ENCODE measurements at places on chromosomes 12 and 14. TPM values are rescaled to one million over a fixed set of nuclear protein-coding genes. Genes with fewer than 3 reads are reported as not detected.
A peak's percentile ranks its signal among the peaks of the same experiment; 100 is the strongest.

- H3K27me3 ChIP-seq, result no peaks in the 10 kb centered on the region
- peaks cover 3% of the 10 kb centered on the region for H3K36me3 ChIP-seq
- no peak overlapping the region for H3K4me3 ChIP-seq
- H3K4me1 ChIP-seq, result peaks cover 21% of the 10 kb centered on the region
- DNase-seq, result no peak
- H3K27ac ChIP-seq, result peak overlapping the region; percentile 66
Measured at GRCh38 chr12:124847113-124848074, 16.3 kb downstream of the SCARB1 start.

- H3K36me3 ChIP-seq, result no peaks in the 10 kb centered on the region
- DNase-seq, result no peak
- peaks cover 28% of the 10 kb centered on the region for H3K4me1 ChIP-seq
- H3K27me3 ChIP-seq, result peaks cover 4% of the 10 kb centered on the region
Measured at GRCh38 chr14:34098045-34098984, 147.4 kb upstream of the EGLN3 start.

- no peak for DNase-seq
- no peaks in the 10 kb centered on the region for H3K36me3 ChIP-seq
- no peaks in the 10 kb centered on the region for H3K27me3 ChIP-seq
- no peak overlapping the region for H3K4me3 ChIP-seq
Measured at GRCh38 chr12:68636268-68636667, 25.6 kb downstream of the RAP1B start.

- DNase-seq, result no peak
- H3K27me3 ChIP-seq, result no peaks in the 10 kb centered on the region
- peak overlapping the region; percentile 43 for H3K27ac ChIP-seq
- peak overlapping the region; percentile 91 for H3K4me3 ChIP-seq
Measured at GRCh38 chr14:69153873-69154270, 953 bp upstream of the DCAF5 start.

DNA sequence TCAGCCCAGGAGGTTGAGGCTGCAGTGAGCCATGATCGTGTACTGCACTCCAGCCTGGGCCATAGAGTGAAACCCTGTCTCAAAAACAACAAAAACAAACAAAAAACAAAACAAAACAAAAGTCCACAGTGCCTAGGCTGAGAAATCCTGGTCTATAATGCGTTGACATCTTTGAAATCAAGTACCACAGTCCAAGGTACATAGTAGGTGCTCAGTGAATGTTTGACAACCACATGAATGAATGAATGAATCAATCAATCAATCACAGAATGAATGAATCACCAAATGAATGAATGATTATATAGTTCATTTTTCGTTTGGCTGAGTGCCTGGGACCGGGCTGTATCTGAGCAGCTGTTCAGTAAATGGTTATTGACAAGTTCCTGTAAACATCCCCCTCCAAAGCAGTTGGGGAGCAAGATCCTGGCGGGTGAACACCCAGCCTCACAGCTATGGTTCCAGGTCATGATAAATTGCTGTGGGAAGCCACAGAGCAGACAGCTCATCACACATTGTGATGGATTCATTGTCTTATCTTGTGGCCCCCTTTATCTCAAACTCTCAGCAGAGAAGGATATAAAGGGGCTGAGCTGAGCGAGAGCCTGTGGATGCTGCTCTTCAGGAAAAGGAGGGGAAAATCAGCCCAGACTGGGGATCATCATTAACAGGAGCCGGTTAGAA, 30.4 kb upstream of the IFT81 start:
- H3K27ac ChIP-seq, result no peak overlapping the region
- H3K4me1 ChIP-seq, result no peaks in the 10 kb centered on the region
- H3K27me3 ChIP-seq, result peaks cover 34% of the 10 kb centered on the region
- no peaks in the 10 kb centered on the region for H3K36me3 ChIP-seq
- DNase-seq, result no peak
- H3K4me3 ChIP-seq, result no peak overlapping the region

DNA sequence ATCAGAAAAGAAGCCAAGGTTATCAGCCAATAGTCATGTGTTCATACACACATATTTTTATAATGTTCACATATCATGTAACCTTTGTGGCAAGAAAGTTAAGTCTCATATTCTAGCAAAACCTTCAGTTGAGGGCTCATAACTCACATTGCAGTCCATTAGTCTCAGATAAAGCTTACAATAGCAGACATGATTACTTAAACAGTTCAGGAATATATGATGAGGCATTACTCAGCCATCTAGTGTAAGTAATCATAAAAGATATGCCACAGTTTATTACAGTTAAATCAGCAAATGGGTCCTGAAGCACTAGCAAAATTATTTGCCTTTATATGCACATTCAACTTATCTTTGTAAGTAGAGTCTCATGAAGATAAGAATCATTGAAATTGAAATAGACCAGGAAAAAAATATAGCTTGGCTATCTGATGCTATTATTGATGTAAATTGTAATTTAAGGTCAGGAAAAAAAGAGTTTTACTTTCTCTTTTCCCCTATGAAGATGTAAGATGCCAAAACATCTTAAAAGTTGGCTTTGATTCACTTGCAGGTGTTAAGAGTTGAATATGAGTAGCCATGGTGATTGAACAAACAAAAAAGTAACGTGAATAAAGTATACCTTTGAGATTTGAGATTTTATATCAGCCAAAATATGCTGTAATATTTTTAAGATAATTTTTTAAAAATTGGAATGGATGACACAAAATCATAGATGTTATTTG, 537.0 kb downstream of the SLC6A15 start:
- DNase-seq, result no peak
- H3K4me1 ChIP-seq, result peaks cover 5% of the 10 kb centered on the region
- H3K4me3 ChIP-seq, result no peak overlapping the region
- no peaks in the 10 kb centered on the region for H3K36me3 ChIP-seq
- peaks cover under 1% of the 10 kb centered on the region for H3K27me3 ChIP-seq

GRCh38 chr14:55869397-55870049, 248.7 kb upstream of the PELI2 start:
- no peaks in the 10 kb centered on the region for H3K4me1 ChIP-seq
- DNase-seq, result no peak
- H3K4me3 ChIP-seq, result no peak overlapping the region
- H3K36me3 ChIP-seq, result no peaks in the 10 kb centered on the region
- no peak overlapping the region for H3K27ac ChIP-seq

DNA sequence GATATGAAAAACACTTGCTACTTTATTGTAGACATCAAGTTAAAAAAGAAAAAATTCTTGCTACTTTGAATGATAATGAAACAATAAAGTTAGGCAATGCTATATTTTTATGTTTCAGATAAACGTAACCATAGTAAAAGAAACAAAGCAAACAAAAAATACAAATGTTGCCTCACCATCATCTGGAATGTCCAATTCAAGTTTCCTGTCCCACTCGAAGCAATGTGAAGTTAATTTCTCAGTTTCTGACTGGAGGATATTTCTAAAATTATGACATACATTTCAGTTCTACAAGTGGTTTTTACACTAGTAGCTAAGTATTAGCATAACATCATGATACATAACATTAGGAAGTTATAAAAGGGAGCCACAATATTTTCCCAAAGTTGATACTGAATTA, 20.9 kb downstream of the DLGAP5 start:
- peaks cover 17% of the 10 kb centered on the region for H3K36me3 ChIP-seq
- H3K27me3 ChIP-seq, result no peaks in the 10 kb centered on the region
- DNase-seq, result no peak

DNA sequence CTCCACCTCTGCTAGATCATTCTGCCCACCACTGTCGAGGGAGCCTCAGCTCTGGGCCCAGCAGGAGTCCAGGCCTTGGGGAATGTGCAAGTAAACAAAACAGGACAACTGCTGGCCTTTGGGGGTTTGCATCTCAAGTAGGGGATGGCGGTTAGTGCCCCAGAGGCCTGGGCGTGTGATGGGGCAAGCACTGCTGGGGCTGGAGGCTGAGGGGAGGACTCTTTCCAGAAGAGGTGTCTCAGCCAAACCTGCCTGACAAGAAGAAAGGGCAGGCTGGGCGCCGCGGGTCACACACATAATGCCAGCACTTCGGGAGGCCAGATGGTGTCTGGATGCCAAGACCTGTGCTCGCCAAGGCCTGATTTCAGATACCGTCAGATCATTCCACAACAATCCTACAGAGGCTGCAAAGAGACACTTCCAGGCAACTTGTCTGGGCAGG, 8.6 kb upstream of the ALDH2 start:
- H3K4me1 ChIP-seq, result peaks cover 11% of the 10 kb centered on the region
- no peaks in the 10 kb centered on the region for H3K27me3 ChIP-seq
- no peak overlapping the region for H3K4me3 ChIP-seq
- no peak for DNase-seq
- H3K36me3 ChIP-seq, result peaks cover 3% of the 10 kb centered on the region

- H3K27me3 ChIP-seq, result no peaks in the 10 kb centered on the region
- H3K4me1 ChIP-seq, result peaks cover 19% of the 10 kb centered on the region
- H3K27ac ChIP-seq, result no peak overlapping the region
Measured at GRCh38 chr14:67697006-67697405, 1.4 kb upstream of the RDH11 start.

DNA sequence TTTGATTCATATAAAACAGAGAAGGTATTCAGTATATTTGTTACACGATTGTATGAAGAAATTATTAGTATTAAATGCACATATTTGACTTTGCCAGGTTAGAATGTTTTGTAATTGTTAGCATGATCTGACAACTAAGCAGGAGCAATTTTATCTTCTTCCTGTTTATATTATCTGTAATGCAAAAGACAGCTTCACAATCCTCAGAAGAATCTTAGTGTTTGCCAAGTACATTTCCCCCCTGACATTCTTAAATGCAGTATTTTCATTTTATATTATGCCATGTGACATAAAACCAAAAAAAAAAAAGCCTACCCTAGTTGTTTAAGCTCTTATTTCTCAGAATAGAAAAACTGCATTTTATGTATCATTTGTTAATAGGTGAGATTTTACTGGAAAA, 469.4 kb downstream of the FOXG1 start:
- no peak for DNase-seq
- H3K4me3 ChIP-seq, result no peak overlapping the region
- no peaks in the 10 kb centered on the region for H3K4me1 ChIP-seq
- no peak overlapping the region for H3K27ac ChIP-seq

DNA sequence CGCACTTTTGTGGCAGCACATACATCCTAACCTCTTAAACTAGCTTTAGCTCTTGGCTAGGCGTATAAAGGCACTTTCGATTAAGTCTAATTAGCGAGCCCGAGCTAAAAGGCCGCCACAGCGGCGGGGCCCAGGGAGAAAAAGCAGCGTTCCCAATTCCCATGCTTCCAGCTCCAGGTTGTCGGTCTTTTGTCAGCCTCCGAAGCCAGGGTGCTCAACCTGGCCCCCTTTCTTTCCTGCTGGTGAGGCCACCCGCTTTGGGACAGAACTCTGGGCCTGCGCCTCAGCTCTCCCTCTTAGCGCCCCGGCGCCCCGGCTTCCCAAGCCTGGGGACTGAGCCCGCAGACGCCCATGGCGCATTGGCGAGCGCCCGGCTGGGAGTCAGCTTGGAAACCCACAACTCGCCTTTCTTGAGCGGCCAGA, 33.3 kb upstream of the TBX5 start:
- H3K4me1 ChIP-seq, result peaks cover 7% of the 10 kb centered on the region
- H3K36me3 ChIP-seq, result no peaks in the 10 kb centered on the region
- DNase-seq, result no peak

DNA sequence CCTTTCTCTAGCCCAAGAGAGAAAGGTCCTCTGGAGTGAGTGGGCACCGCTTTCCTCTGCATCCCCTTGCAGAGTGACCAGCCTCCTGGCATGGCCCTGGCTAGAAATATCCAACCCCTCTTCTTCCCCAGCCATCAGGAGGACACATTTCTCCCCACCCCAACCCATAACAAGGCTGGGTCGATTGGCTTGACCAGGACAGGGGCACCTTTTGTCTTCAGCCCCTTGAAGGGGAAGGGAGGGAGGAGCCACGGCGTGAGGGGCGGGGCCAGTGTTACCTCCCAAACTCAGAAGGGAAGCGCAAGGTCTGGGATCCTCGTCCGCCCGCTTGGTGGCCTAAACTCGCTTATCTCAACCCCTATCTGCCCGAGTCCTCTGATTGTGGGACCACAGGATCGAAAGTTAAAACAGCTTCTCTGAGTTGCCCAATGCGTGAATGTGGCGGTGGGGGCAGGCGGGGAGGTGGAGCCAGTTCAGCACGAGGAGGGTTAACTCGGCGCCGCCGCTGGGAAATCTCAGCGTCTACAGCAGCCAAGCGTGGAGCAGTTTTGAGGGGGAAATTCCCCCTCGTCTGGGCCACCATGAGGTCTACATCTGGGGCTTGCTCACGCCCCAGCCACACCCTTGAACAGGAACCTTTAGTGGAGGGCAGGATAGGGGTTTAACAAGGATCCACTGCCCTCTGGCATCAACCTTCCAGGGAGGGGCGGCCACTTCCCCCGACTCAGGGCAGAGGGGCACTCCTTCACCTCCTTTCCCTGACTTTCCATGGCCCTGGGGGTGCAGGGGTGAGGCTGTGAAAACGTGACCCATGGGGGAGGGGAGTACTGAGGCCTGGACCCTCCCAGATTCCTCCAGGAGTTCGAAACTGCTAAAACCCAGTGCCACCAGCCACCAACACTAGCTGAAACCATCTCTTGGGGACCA, 795 bp downstream of the STAT6 start:
- no peak for DNase-seq
- no peaks in the 10 kb centered on the region for H3K27me3 ChIP-seq
- H3K36me3 ChIP-seq, result peaks cover 18% of the 10 kb centered on the region

GRCh38 chr14:59631237-59631636, 54.6 kb upstream of the CCDC175 start:
- DNase-seq, result no peak
- H3K27ac ChIP-seq, result no peak overlapping the region
- peak overlapping the region; percentile 23 for H3K4me3 ChIP-seq
- peaks cover 2% of the 10 kb centered on the region for H3K4me1 ChIP-seq
- H3K27me3 ChIP-seq, result peaks cover 86% of the 10 kb centered on the region

DNA sequence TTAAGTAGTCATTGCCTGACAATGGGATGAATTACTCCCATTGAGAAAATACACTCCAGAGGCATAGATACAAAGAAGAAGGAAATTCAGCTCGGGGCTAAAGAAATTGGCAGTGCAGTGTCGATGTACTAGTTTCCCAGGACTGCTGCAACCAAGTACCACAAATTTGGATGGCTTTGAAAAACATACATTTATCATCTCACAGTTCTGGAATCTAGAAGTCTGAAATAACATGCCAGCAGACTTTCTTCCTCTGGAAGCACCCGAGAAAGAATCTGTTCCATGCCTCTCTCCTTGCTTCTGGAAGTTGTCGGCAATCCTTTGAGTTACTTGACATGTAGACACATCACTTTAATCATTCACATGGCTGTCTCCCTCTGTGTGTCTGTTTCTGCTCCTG, 101.9 kb downstream of the TMTC3 start:
- peaks cover 15% of the 10 kb centered on the region for H3K4me1 ChIP-seq
- H3K27me3 ChIP-seq, result no peaks in the 10 kb centered on the region
- H3K27ac ChIP-seq, result no peak overlapping the region
- H3K4me3 ChIP-seq, result no peak overlapping the region
- no peak for DNase-seq

- no peaks in the 10 kb centered on the region for H3K36me3 ChIP-seq
- no peak for DNase-seq
- H3K4me1 ChIP-seq, result peaks cover 3% of the 10 kb centered on the region
- no peak overlapping the region for H3K4me3 ChIP-seq
- H3K27me3 ChIP-seq, result no peaks in the 10 kb centered on the region
Measured at GRCh38 chr12:101599771-101600484, 5.2 kb downstream of the MYBPC1 start.

GRCh38 chr12:84034871-84035270, 877.7 kb downstream of the SLC6A15 start:
- no peak overlapping the region for H3K27ac ChIP-seq
- H3K27me3 ChIP-seq, result no peaks in the 10 kb centered on the region
- DNase-seq, result no peak
- peaks cover 11% of the 10 kb centered on the region for H3K36me3 ChIP-seq
- H3K4me3 ChIP-seq, result no peak overlapping the region

AEBP2 gene
- 58.4 TPM for total RNA-seq

GUCY2C gene
- total RNA-seq, result 0.07 TPM

PMCH gene
- not detected for total RNA-seq

GPR132 gene
- 1.1 TPM for total RNA-seq

RD3L gene
- total RNA-seq, result not detected

PRKD1 gene
- 25.3 TPM for total RNA-seq

C14orf119 gene
- total RNA-seq, result 45.6 TPM

CLEC4D gene
- total RNA-seq, result not detected

KRT73 gene
- total RNA-seq, result not detected

DPF3 gene
- total RNA-seq, result 1.3 TPM

All from mesothelial cell of epicardium (in vitro differentiated cells).